ENCODE measurements at places on chromosomes 4 and X.

GRCh38 chr4:6265546-6265945 lies 4.1 kb upstream of the WFS1 start:
- no peak for DNase-seq

GRCh38 chr4:3599951-3600350 lies 67.7 kb upstream of the LRPAP1 start:
- DNase-seq, result no peak

DNA sequence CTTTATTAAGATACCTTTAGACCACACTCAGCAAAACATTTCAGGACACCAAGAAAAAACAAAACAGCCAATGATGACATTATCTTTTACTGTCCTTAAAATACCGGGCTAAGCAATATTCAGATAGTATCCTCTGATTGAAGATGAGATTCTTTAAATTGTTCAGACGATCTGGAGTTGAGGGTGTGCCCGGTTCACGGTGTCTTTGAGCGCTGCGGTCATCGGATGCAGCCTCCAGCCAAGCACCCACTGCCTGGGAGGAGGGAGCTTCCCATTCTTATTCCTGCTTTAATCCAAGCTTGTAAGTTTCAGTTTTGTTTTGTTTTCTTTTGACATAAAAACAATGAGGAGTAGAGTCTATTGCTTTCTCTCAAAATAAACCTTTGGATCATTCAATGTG lies 14.1 kb downstream of the FAM149A start:
- DNase-seq, result no peak

GRCh38 chrX:40623665-40624064 lies 437 bp downstream of the MPC1L start:
- no peak for DNase-seq

DNA sequence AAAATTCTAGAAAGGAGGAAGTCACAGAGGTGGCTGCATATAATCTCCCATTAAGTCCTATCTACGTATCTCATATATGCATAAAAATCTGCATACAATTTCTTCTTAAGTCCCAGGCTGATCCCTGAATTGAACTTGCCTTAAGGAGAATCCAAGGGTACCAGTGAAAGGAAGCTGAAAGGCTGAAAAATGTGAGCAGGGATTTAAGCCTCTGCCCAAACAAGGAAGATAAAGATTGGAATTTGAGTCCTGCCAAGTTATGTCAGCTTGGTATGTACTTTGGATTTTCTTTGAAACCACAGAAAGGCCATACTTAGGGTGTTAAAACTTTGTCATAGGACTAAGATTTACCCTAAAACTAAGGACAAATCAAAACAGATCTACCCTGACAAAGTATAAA lies 26.5 kb upstream of the GEMIN8 start:
- no peak for DNase-seq

Data from stimulated activated CD4-positive, alpha-beta T cell treated with anti-CD3 and anti-CD28 coated beads, TNF-alpha, amount 100 ng/mL, for 48 hours (primary cell).